CD4-positive, alpha-beta T cell treated with Interleukin-4 for 4 hours (primary cell): ENCODE measurements at places on chromosomes 6 and 20.

DNA sequence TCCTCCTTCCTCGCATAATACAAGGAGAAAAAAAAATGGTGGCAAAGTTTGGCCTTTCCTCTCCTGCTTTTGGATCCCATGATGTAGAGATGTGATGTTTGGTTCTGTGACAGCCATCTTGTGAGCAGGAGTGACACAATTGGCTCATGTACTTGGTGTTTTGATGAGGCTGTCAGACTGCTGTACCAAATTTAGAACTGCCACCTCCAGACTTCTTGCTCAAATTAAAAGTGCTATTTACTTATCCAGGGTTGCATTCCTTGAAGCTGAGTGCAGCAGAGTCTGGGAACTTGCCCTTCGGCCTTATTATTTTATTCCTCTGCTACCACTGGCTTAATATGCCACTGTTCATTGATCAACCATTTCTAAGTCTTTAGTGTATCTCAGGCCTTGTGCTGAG is 21.9 kb downstream of the BCAS1 start:
- no peak for DNase-seq

DNA sequence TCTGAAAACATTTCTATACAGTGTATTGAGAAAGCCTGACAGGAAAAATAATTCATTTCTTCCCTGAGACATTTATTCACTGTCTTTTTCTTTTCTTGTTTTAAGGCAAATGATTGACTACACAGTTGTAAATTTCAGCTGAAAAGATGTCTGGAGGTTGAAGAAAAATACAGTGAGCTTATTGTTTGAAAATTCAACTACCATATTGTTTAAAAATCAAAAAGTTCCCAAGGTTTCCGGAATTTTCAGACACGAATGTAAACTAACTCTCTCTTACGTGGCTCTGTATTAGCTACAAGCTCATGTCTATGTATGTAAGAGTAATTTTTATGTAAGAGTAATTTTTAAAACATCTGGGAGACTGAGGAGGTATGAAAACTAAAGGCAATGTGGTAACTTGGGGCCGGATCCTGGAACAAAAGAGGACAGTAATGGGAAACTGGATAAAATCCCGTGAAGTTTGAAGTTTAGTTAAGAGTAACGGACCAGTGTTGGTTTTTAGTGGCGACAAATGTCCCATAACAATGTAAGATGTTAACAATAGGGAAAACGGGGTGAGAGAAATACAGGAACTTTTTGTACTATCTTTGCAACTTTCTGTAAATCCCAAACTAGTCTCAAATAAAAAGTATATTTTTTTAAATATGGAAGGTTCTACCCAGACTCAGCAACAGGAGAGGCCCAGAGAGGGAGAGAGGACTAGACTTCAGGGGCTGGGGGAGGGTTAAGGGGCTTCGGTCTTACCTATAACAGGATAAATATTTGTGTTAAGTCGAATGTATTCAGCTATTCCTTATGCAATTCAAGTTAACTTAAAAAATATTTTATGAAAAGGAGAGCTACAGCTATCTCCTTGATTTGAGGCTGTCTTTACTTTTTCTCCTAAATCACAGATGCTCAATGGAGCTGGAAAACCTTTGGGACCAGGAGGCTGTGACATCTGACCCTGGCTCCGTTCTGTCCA is 1.3 kb downstream of the PTGIS start:
- DNase-seq: no peak

GRCh38 chr6:159042003-159042825 is 2.6 kb downstream of the TAGAP start:
- peak; percentile 98 for DNase-seq

GRCh38 chr6:70849348-70850069 is 107.4 kb downstream of the B3GAT2 start:
- no peak for DNase-seq
